ENCODE measurements at places on chromosomes 13 and 19. TPM values are rescaled to one million over a fixed set of nuclear protein-coding genes. Genes with fewer than 3 reads are reported as not detected.

DENND1C gene
- total RNA-seq: not detected

SOX1 gene
- not detected for total RNA-seq

CEACAM19 gene
- total RNA-seq: 2.0 TPM

IL27RA gene
- total RNA-seq: 1.7 TPM

ZNF486 gene
- total RNA-seq: 3.7 TPM

PCSK4 gene
- 1.3 TPM for total RNA-seq

AP3D1 gene
- 70.8 TPM for total RNA-seq

EBI3 gene
- not detected for total RNA-seq

ERICH4 gene
- total RNA-seq: 0.09 TPM

SMIM44 gene
- not detected for total RNA-seq

TNFRSF19 gene
- total RNA-seq: 5.7 TPM

IRF2BP1 gene
- total RNA-seq: 22.7 TPM

ZNF880 gene
- total RNA-seq: 33.1 TPM

ELSPBP1 gene
- not detected for total RNA-seq

SHANK1 gene
- 2.5 TPM for total RNA-seq

C19orf18 gene
- 0.14 TPM for total RNA-seq

GSX1 gene
- not detected for total RNA-seq

PDE4A gene
- 3.8 TPM for total RNA-seq

CLIP3 gene
- total RNA-seq: 11.9 TPM

Measured in smooth muscle cell of bladder (primary cell).